ENCODE measurements at places on chromosomes 12 and 14. TPM values are rescaled to one million over a fixed set of nuclear protein-coding genes. Genes with fewer than 3 reads are reported as not detected.

The NFATC4 gene
- 42.4 TPM for total RNA-seq

The SYCP3 gene
- total RNA-seq: not detected

The GALNT16 gene
- 2.8 TPM for total RNA-seq

The HHIPL1 gene
- total RNA-seq: 15.1 TPM

The SMAGP gene
- 167 TPM for total RNA-seq

The IQSEC3 gene
- 13.2 TPM for total RNA-seq

The WNT1 gene
- total RNA-seq: not detected

- no peak overlapping the region for H3K27ac ChIP-seq
- H3K27me3 ChIP-seq: no peaks in the 10 kb centered on the region
- H3K36me3 ChIP-seq: no peaks in the 10 kb centered on the region
- no peak overlapping the region for H3K4me3 ChIP-seq
These were observed 27.0 kb upstream of the SLC2A14 start for GRCh38 chr12:7899755-7900154.

- no peak for DNase-seq
- H3K4me1 ChIP-seq: peaks cover 10% of the 10 kb centered on the region
- peaks cover 13% of the 10 kb centered on the region for H3K36me3 ChIP-seq
- no peak overlapping the region for H3K4me3 ChIP-seq
These were observed 21.1 kb downstream of the PLEKHG3 start for GRCh38 chr14:64725261-64725815.

GRCh38 chr12:98901189-98901588 lies 256.1 kb downstream of the APAF1 start:
- no peaks in the 10 kb centered on the region for H3K36me3 ChIP-seq
- DNase-seq: peak; percentile 22
- H3K4me1 ChIP-seq: no peaks in the 10 kb centered on the region
- peaks cover 1% of the 10 kb centered on the region for H3K27me3 ChIP-seq
- H3K4me3 ChIP-seq: no peak overlapping the region

GRCh38 chr14:99619835-99620834 lies 16.1 kb upstream of the CCDC85C start:
- H3K36me3 ChIP-seq: no peaks in the 10 kb centered on the region
- peaks cover 4% of the 10 kb centered on the region for H3K27me3 ChIP-seq
- H3K4me1 ChIP-seq: peaks cover 49% of the 10 kb centered on the region
- DNase-seq: peak; percentile 70
- H3K27ac ChIP-seq: peak overlapping the region; percentile 84
- H3K4me3 ChIP-seq: no peak overlapping the region

GRCh38 chr12:12891881-12892355 lies 556 bp downstream of the GPRC5A start:
- no peaks in the 10 kb centered on the region for H3K36me3 ChIP-seq
- H3K4me1 ChIP-seq: peaks cover 7% of the 10 kb centered on the region
- no peak for DNase-seq
- peaks cover 3% of the 10 kb centered on the region for H3K27me3 ChIP-seq
- peak overlapping the region; percentile 57 for H3K27ac ChIP-seq
